ENCODE measurements at places on chromosomes 3 and 15.

DNA sequence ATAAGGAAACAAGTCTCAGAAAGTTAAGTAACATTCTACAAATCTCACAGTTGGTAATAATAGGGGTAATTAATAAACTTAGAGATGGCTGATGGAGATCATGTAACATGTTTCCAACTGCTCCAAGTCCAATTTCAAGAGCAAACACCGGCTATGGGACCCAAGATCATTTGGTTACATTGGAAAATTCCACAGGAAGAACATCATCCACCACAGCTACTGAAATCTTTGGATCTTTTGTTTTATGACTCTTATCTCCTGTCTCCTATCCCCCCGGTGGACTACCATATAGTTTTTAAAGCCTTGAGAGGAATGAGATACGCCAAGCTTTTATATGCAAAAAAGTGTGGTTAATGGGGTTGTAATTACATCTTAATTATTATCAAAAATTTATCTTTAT, 216.1 kb downstream of the WNT5A start:
- DNase-seq = no peak

DNA sequence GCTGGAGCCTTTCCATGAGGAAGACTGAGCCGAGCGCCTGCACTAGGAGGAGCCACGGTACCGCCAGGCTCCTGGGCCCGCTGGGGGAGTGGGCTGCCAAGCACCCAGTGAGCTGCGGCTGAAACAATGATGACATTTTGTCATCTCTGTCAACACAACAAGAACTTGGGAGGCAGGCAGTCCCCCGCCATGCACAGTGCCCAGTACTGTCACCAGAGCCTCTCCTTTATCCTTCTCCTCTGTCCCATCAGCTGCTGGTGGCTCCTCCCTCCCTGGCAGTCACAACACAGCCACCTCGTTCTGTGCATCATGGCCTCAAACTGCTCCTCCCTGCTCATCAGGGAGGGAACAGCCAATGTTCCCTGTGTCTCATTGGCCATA, 34.0 kb upstream of the PCSK6 start:
- DNase-seq = no peak

GRCh38 chr15:88725305-88726210, 77.7 kb upstream of the ACAN start:
- no peak for DNase-seq

- DNase-seq = no peak
Measured at GRCh38 chr3:114005481-114005880, 50.8 kb downstream of the CCDC191 start.

GRCh38 chr3:140061211-140061610, 126.2 kb downstream of the CLSTN2 start:
- no peak for DNase-seq

DNA sequence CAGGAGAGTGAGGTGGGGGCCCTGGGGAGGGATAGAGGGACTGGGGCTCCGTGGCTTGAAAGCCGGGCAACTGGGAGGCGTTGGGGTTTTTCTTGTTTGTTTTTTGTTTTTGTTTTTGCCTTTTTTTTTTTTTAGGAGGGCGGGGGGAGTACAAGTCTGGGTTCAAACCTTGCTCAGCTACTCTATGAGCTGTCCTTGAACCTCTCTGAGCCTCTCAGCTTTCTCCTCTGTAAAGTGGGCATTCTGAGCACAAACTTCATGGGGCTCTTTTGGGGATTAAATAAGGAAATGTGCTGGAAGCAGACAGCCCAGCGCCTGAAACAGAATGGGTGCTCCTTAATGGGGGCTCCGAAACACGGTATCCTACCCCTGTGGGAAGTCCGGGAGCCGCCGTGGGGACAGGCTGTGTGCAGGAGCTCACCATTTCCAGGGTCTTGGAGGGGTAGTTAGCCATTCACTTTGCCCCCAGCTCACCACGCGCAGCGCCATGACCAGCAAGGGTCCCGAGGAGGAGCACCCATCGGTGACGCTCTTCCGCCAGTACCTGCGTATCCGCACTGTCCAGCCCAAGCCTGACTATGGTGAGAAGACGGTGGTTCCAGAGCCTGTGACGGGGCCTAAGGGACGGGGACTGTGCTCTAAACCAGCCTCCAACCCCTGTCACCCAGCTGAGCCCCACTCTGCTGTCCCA, 388 bp downstream of the ACY1 start:
- DNase-seq = no peak

DNA sequence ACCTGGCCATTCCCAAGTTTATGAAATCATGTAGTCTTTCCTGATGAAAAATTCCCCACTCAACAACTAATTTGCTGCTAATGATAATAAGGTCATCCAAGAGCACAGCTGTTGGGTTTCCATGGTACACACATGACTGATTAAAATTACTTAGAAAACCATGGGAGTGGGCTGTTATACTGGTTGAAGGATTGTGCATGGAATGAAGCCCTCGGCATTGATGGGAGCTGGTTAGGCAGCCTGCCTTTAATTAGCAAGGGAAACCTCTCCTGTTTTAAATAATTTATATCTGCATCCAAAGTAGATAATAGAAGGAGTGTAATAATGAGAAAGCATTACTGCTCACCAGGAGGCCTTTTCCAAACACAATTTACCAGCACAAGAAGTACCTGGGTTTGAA, 235.1 kb upstream of the CFAP20DC start:
- no peak for DNase-seq

GRCh38 chr3:172640751-172641150, 70.1 kb downstream of the NCEH1 start:
- DNase-seq = no peak

DNA sequence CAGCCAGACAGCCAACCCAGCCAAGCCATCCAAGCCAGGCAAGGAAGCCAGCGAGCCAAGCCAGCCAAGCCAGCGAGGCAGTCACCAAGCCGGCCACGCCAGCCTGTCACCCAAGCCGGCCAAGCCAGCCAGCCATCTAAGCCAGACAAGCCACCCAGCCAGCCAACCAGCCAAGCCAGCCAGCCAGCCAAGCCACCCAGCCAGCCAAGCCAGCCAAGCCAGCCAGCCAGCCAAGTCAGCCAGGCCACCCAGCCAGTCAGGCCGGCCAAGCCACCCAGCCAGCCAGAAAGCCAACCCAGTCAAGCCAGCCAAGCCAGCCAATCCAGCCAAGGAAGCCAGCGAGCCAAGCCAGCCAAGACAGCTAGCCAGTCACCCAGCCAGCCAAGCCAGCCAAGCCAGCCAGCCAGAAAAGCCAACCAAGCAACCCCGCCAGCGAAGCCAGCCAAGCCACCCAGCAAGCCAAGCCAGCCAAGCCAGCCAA, 201.2 kb downstream of the GOLGA6L6 start:
- DNase-seq = no peak

- no peak for DNase-seq
Measured at GRCh38 chr3:195198426-195199346, 72.3 kb downstream of the XXYLT1 start.

- DNase-seq = no peak
Measured at GRCh38 chr3:132183811-132184210, 133.4 kb upstream of the ACP3 start.

DNA sequence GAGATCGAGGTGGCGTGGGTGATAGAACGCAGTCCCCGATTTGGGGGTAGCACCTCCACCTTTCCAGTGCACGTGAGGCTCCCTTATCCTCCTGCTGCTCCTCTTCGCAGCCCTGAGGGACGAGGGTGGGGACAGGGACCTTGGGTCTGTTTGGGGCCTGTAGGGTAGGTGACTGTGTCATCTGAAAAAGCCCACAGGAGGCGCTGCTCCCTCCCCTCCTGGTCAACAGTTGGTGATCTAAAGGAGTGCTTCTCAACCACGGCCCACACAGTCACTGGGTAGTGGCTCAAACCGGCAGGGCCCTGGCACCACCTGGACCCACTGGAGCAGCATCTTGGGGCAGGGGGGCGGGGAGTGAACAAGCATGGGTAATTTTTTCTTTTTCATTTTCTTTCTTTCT, 7.1 kb downstream of the LRRK1 start:
- DNase-seq = no peak

DNA sequence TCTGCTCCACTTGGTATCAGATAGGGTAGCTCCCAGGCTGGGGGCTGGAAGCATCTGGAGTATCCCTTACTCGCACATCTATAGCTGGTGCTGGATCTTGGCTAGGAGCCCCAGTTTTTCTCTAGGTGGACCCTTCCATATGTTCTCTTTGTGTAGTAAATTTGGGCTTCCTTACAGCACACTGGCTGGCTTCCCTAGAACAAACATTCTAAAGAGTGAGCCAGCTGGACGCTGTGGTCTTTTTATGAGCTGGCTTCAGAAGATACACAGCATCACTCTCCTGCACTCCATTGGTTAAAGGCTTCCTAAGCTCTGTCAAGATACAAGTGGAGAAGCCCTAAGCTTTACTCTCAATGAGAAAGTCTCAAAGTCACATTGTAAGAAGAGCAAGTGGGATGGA, 322.1 kb downstream of the WDR72 start:
- DNase-seq = no peak

DNA sequence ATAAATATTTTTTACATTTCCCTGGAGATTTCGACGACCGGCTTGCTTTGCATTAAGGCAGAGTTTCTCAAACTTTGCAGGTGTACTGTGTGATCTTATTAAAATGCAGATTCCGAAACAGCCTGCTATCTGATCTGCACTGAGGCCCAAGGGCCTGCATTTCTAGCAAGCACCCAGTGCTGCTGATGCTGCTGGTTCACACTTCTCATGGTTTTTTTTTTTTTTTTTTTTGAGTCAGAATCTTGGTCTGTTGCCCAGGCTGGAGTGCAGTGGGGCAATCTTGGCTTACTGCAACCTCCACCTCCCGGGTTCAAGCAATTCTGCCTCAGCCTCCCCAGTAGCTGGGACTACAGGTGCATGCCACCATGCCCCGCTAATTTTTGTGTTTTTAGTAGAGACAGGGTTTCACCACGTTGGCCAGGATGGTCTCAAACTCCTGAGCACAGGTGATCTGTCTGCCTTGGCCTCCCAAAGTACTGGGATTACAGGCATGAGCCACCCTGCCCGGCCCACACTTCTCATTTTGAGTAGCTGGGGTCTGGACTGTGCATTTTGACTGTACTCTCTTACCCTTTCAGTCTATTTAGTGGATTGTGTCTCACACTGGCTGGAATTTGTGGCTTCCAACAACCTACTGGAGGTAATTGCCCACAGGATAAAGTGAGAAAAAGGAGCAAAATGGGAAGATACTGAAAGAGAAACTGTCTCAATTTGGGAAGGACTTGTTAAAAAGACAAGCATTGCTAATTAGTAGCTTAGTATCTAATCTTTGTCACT, 94.1 kb downstream of the ITPR1 start:
- DNase-seq = no peak

- no peak for DNase-seq
Measured at GRCh38 chr3:17054301-17054981, 169.7 kb downstream of the PLCL2 start.

DNA sequence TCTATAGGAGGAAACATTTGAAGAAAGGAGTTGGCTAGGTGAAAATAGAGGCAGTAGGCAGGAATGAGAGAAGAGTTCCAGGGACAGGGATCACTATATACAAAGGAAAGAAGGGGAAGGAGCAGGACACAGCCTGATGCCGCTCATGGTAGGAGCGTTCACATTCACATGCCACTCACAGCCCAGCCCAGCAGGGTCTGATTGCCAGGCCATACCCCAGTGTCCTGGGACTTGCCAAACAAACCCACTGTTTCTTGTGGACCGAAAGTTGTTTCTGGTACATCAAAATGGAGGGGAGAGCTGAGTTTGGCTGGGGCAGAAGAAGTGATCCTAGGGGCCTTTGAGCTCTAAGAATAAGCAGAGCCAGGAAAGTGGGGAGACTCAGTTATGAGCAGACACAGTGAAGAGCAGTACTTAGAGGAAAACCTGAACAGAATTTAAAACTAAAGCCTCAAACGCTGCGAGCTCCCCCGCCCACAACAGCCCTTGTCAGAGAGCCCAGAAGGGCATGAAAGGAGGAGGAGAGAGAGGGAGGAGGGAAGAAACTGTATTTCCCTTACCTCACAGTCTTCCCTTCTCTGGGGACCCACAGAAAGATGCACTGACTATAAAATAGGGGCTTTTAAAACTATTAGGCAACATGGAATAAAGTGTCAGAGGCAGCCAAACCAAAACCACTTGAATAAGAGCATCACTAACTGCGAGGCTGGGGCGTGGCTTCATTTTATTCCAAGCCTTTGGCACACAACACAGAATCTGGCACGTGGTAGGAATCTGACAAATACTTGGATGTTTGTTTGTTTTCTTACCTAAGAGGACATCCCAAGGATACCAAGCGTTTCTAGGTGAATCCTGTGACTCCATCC, 129.0 kb downstream of the RPL22L1 start:
- DNase-seq = no peak

GRCh38 chr3:142963234-142963515, 299 bp downstream of the PAQR9 start:
- no peak for DNase-seq

GRCh38 chr3:106794442-106794841, 582.8 kb upstream of the CCDC54 start:
- DNase-seq = no peak

- no peak for DNase-seq
Measured at GRCh38 chr3:45603226-45603625, 8.7 kb downstream of the LIMD1 start.

- DNase-seq = no peak
Measured at GRCh38 chr3:129940086-129940485, 34.4 kb upstream of the TRH start.

DNA sequence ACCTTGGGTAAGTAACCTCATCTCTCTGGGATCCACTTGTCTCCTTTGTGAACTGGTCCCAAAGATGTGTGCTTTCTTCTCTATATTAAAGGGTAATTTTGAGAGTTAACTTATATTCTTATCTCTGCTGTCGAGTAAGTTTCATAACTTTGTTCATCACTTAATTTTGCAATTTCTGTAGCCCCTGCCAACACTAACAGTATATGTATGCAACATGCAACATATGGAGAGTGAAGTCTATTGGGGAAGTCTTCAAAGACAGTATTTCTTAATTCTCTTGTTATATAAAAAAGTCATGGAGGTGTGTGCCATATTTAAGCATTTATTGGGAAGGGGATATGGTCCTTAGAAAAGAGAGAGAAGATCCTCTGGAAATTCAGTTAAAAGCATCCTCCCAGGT, 85.9 kb downstream of the LRRC3B start:
- DNase-seq = no peak

DNA sequence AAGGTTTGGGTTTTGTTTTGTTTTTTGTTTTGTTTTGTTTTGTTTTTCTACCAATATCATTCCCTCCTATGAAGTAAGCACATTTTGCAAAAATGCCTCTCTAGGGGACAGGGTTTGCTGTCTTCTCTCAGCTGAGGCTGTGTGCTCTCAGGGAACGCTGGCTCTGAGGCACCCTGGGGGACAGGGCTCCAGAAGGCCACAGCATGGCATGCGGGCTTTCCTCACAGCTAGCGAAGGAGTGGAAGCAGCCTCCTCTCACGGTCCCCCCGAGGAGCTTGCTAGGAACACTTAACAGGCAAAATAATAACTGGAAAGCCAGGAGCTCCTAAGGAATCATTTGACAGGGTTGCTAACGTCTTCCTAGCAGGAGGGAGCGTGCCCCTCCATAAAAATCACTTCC, 227.7 kb upstream of the ST8SIA2 start:
- DNase-seq = no peak

All from NCI-H187 treated with DMSO at 0.1 percent for 48 hours (cell line).